HEK293T (cell line): ENCODE measurements at places on chromosomes 7 and 10.
A peak's percentile ranks its signal among the peaks of the same experiment; 100 is the strongest.

DNA sequence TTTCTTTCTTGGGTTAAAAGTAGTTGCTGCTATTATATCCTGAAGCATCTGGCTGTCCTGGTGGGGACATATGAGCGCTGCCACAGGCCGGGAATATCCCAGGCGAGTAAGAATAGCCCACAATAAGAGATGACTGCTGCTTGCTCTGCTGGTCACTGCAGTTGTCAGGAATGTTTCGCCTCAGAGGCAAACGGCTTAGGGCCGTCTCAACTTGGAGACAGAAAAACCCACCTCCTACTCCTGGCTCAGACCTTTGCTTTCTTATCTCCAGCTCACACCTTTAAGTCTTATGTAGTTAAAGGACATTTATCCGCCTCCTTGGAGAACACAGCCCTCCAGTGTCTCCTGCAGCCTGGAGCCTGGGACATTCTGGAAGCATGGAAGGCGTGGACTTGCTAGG lies at the start of gene GJD4:
GJD4 (plus strand) TSS at position 151 of the 400 bp plus-strand sequence; CDS start at position 378, 227 bp downstream.
- DNase-seq: no peak

- no peak for DNase-seq
Observed at GRCh38 chr7:50791938-50792341, 9.2 kb upstream of the GRB10 start.

GRCh38 chr10:72167118-72167517 lies 48.7 kb upstream of the ANAPC16 start:
- DNase-seq: no peak

DNA sequence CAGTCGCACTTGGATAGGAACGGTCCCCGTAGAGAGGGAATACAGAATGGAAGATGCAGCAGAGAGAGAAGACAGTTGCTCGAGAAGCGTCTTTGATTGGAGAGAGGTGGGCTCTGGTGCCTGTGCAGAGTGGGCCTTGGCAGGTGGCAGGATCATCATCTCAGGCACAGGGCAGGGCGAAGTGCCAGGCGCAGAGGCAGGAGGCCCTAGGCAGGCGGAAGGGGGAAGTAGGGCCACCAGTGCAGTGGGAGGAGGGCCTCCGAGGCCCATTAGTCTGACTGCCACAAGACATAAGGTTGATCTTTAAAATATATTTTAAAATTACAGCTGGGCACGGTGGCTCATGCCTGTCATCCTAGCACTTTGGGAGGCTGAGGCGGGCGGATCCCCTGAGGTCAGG lies 10.1 kb downstream of the CARD11 start:
- DNase-seq: no peak

DNA sequence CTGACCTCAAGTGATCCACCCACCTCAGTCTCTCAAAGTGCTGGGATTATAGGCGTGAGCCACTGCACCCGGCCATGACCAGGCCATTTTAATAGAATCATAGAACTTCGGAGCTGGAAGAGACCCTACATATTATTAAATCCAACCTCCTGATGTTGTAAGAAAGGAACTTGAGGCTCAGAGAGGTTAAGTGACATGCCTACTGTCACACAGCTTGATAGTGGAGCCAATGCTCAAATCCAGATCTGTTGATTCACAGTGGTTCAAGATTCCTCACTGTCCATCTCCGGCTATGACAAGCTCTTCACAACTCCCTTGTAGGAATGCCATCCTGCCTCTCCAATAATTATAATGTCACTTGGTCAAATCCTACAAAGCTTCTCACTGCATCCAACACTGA lies 65.3 kb downstream of the MYOF start:
- DNase-seq: no peak

DNA sequence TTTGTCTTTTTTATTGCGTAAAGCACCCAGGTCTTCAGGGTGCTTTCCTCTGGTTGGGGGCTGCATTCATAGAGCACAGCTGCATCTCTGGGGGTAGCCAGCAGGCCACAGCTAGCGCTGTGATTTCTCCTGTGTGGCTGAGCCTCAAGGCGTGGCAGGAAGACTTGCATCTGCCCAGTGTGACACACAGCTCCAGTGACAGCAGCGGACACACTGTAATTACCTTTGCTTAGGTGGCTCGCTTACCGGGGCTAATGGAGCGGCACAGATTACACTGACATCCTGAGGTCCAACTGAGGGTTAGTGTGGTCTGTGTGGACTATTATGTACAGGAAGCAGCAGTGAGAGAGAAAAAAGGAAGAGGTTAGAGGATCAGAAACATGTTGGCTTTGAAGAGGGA lies 27.1 kb downstream of the ABCB4 start:
- no peak for DNase-seq

DNA sequence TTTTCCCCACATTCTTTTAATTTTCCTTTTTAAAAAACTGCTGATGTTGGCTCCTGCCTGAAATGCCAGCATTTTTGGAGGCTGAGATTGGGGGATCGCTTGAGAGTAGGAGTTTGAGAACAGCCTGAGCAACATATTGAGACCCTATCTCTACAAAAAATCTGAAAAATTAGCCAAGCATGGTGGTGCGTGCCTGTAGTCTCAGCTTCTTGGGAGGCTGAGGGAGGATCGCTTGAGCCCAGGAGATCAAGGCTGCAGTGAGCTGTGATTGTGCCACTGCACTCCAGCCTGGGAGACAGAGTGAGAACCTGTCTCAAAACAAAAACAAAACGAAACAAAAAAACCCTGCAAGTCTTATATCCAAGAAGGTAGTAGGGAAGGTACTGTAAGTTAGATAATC lies 51.7 kb downstream of the ZMYND11 start:
- DNase-seq: no peak

- no peak for DNase-seq
Observed at GRCh38 chr7:43294080-43294630, 181.7 kb downstream of the HECW1 start.

DNA sequence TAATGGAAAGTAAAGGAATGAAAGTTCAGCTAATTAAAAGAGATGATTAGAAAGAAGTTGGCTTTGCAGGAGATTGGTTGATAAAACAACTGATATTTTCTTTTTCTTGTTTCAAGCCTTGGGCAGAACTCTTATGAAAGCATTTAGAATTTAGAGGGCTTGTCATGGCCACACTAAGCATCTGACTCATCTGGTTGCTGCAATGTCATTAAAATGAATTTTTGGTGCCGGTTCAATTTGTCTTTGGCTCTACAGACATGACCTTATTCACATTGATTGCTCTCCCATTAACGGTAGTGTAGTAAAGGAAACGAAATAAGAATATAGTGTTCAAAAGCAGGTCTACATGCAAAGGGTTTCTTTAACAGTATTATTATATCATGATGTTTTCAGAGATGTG lies 1012.4 kb upstream of the C7orf33 start:
- DNase-seq: no peak

DNA sequence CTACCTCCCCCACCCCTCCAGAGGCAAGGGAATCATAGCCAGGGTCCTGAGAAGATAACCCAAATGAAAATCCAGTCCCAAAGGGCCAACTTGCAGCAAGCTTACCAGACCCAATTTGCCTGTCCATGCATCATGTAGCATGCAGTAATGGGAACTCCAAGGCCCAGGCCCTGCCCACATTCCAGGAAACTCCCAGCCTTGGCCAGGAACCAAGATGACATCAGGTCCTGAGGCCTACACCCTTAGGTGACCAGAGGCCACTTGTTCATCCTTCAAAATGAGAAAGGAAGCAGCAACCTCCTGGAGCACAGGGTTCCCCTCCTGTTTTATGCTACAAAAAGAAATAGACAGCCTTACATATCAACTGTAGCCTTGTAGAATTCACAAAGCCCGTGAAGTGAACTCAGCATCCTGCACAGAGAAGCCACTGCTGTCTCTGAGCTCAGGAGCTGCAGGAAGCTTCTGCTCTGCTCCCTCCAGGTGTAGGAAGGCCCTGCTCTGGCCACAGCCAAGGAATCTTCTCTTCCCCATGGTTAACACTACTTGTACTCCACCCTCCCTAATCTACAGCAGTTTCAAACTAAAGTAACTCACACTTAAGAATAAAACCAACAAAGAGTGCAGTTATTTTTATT lies 30.3 kb upstream of the GRB10 start:
- DNase-seq: no peak

DNA sequence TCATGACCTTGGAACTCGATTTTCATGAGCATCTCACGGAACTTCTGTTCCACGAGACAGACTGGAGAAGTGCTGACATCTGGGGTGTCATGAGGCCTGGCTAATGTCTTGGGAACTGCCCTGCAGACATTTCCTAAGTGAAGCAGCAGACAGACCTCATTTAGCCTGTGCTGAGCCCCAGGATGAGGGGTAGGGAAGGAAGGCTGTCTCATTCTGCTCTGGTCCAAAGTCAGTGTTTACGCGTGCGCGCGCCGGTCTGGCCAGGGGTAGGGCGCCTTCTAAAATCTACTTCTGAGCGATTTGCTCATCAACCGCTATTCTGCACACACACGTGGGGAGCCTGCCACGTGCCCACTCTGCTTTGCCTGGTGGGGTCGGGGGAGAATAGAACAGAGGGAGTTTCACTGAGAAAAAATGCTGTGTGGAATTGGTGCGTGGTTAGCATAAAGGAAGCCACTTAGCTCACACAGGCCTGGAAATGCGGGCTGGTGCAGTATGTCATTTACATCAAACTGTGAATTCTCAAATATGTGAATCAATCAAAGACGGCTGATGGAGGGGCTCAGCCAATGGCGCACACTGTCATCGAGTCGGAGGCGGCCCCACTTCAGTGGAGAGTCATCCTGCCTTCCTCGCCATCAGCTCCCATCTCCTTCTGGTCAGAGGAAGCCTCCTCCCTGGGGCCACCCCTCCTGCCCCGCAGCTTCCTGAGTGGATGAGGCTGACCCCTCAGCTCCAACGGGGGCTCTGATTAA lies 335.1 kb downstream of the ADARB2 start:
- no peak for DNase-seq

GRCh38 chr10:126842356-126842755 lies 62.9 kb upstream of the DOCK1 start:
- DNase-seq: no peak

GRCh38 chr10:49647985-49648795 lies 31.3 kb upstream of the C10orf53 start:
- DNase-seq: no peak

DNA sequence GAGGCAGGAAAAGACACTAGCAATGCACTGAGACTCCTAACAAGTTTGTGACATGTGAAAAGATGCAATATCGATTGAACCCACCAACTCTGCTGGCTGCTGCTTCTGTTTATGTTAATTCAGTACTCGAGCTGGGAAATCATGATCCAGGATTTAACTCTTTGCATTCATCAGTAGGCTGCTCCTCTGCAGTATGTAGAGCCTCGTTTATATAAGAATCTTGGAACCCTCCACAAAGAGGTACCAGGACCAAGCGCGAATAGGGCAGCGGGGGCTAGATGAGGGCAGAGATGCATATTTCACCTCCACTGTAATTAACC lies 7.8 kb downstream of the PRKAG2 start:
- DNase-seq: no peak

- DNase-seq: no peak
Observed at GRCh38 chr7:30252885-30253795, 31.3 kb upstream of the ZNRF2 start.

- no peak for DNase-seq
Observed at GRCh38 chr10:43230909-43231522, 35.8 kb downstream of the RASGEF1A start.

DNA sequence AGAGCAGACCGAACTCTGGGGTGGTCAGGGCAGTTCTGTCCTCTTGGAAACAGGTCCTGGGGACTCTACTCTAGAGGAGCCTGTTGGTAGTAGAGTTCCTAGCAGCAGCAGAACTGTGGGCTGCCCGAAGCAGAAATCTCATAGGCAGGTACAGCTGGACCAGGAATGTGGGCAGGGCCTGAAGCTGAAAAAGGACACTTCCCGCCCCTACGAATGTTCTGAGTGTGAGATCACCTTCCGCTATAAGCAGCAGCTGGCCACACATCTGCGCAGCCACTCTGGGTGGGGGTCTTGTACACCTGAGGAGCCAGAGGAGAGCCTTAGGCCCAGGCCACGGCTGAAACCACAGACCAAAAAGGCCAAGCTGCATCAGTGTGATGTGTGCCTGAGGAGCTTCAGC lies 8.3 kb upstream of the ZNF783 start:
- DNase-seq: no peak

- no peak for DNase-seq
Observed at GRCh38 chr7:103487419-103487818, 41.4 kb upstream of the SLC26A5 start.

DNA sequence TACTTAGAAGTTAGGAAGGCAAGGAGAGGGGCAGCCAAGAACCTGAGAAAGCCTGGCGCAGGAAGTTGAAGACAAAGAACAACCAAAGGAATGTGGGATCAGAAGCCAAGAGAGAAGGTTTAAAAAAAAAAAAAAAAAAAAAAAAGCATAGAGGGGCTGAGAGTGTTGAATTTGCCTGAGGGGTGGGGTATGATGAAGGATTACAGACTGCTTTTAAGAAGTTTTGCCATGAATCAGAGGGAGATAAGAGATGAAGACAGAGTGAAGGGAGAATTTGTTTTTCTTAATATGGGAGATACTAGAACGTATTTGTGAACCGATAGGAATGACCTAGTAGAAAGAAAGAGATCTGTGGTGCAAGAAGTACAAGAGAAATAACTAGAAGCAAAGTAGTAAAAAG lies 6.7 kb downstream of the SLC26A4 start:
- no peak for DNase-seq

DNA sequence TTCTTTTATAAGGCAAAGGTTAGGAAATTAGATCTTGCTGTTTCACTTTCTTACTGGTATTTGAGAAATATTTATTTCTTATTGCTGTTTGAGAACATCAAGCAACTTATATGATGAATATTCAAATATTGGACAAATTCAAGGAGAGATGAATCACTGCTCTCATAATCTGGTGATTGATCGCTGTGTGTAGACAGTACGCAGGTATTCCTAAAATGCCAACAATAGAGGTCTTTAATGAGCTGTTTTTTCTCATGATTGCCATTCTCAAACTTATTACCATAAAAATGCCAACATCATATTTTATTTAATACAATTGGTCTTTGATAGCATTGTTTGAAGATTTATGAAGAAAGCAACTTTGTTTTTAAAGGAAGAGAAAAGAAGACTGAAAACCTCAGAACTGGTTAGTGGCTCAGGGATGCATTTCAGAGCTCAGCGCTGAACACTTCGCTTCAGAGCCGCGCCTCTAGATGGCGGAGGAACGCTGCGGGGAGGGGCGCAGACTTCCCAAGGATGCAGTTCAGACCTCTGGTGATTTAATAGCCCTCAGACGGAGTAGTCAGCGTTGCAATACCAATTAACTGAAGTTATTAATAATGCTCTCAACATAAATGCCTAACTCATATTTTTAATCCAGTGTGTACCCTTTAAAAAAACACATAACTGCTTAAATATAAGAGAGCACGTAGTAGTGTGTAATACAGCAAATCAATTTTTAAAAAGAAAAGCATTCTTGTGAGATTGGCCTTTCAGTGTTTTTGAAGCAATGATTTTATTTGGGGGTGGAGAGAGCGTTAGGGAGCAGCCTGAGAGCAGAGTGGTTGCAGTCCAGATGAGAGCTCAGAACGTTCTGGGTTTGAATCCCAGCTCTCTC lies 38.5 kb upstream of the STEAP4 start:
- peak; percentile 66 for DNase-seq

- no peak for DNase-seq
Observed at GRCh38 chr7:95190515-95190914, 133.8 kb downstream of the PON1 start.
